Hematopoietic multipotent progenitor cell treated with erythropoietin and hydrocortisone succinate and interleukin-3 and kit ligand, for 6 days (in vitro differentiated cells): ENCODE measurements at places on chromosomes 2 and 18.

GRCh38 chr2:58047373-58047935 is 848 bp downstream of the VRK2 start:
- DNase-seq: peak; percentile 37

GRCh38 chr2:136582628-136583205 is 182.6 kb upstream of the THSD7B start:
- peak; percentile 54 for DNase-seq

GRCh38 chr2:158633261-158633660 is 161.9 kb upstream of the DAPL1 start:
- no peak for DNase-seq

DNA sequence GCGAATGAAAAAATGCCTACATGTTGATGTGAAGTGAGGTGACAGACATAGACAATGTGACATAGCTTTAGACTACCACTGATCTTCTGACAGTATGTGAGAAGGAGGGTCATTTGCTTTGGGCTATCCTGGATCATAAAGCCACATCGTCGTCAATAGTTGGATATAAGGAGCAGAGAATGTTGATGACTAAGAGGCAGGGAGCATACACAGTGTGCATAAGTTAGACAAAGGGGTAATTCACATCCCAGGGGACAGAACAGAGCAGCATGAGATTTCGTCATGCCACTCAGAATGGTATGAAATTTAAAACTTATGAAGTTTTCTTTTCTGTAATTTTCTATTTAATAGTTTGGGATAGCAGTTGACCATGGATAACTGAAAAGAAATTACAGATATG is 403.2 kb downstream of the DSC3 start:
- no peak for DNase-seq

- DNase-seq: peak; percentile 58
Observed at GRCh38 chr18:25561918-25562317, 210.0 kb upstream of the ZNF521 start.

DNA sequence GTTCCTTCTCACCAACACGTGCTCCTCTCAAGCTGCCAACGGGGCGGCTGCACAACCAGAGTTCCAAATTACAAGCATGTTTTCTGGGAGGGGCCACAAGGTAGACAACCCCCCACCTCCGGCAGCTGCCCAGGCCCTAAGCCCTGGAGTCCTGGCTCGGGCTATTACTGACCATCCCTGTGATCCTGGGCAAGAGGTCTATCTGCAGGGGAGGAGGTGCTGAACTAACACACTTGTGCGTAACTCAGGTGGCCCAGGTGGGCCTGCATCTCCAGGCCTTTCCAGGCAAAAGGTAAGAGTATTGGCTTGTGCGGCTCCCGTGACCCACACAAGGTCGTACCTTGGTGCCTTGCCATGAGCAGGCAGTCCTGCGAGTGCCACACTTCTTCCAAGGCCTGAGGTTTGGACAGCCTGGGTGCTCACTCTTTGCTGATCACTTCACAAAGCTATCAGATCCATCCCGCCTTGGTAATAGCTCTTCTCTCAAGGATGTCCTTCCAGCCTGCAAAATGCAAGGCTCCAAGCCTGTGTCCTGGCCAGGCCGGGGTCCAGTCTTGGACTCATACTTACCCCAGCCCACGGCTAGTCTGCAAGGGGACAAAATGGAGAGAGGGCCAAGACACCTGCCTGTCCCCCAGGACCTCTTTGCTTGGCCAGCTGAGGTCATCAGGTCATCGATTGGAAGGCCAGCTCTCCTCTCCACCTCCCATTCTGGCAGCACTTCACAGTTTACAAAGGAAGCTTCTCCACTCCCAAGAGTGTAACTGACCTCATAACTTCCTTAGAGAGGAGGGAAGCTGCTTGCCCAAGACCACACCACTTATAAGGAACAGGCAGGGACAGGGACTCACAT is 33.9 kb downstream of the ADRA2B start:
- DNase-seq: no peak

DNA sequence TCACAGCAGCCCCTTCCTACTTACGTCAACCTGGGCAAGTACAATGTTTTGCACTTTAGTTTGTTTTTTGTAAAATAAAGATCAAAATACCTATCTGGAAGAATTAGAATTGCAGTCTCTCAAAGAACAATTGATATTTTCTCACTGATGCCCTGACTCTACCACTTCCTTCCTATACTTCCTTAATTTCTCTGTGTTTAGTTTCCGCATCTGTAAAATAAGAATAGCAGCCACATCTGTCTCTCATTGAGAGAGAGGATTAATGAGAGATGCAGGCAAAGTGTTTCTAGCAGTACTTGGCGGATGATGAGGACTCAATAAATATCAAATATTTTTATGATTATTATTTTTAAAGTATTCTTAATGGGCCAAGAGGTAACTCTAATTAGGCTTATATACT is 122.6 kb upstream of the PIEZO2 start:
- no peak for DNase-seq

DNA sequence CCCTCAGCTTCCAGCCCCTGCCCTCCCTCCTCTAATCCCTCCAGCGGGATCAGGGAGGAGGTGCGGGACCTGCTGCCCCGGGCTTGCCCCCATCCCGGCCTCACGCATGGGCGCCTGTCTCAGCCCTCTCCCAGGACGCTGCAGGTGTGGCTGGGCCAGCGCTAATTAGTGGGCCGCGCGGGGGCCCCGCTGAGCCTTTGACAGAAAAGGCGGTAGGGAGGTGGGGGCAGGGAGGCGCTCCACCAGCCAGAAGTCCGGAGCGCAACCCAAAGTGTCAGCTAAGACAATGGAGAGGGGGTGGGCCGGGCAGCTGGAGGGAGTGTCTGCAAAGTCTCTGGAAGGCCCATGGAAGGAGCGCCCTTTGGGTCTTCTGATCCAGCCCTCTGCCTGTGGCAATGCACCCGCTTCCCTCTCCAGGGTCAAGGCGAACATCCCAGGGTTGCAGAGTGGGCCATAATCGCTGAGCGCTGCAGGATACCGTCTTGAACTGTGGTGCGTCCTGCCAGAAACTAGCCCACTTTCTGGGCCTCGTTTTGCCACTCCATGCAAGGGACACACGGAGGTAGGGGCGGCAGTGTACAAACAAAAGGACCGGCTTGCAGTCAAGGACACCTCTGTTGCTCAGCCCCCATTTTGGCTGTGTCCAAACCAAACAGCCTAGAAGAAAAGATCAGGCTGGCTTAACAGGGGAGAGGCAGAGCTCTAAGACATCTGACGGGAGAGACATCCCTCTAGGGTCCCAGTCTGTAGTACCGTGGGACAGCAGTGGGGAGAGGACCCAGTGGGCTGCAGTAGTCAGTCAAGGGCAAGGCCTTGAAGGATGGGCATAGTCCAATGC is 3.5 kb downstream of the ATP6V1B1 start:
- DNase-seq: no peak

GRCh38 chr2:18311420-18312195 is 248.8 kb downstream of the RDH14 start:
- DNase-seq: no peak

GRCh38 chr2:120403676-120404075 is 57.7 kb downstream of the INHBB start:
- no peak for DNase-seq

GRCh38 chr2:236949089-236949905 is 136.4 kb upstream of the COPS8 start:
- no peak for DNase-seq

DNA sequence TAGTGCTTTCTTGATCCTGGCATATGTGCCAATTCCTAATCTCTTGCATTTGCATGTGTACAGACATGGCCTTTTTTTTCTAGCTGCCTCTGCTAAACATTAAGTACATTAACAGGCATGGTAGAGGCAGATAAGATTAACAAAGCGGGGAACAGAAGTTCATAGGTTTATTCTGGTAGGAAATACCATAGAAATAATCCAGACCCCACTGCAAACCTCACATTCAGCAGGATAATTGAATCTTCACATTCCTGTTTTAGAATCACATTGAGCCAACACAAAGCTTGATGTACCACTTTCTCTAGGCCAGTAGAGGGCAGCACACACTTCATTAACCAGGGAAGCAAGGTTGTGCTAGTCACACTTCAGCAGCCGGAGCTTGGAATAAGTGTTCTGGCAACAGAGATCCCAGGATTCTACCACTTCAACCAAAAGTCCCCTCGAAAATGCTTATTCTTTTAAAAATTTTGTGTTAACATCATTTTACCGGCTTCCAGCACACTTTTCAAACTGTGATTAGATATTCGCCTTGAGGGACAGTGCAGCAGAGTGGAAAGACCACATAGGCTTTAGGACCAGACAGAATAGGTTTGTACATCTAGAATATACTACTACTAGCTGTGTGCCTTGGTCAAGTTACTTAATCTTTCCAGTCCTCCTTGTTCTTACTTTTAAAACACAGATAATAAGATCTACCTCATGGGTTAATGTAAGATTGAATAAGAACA is 420.2 kb upstream of the CHST9 start:
- peak; percentile 76 for DNase-seq

- DNase-seq: no peak
Observed at GRCh38 chr2:221064058-221064854, 507.8 kb downstream of the EPHA4 start.

- peak; percentile 10 for DNase-seq
Observed at GRCh38 chr2:102592601-102593000, 26.8 kb upstream of the SLC9A2 start.

GRCh38 chr2:73601780-73602179 is 40.4 kb downstream of the NAT8 start:
- no peak for DNase-seq

- DNase-seq: no peak
Observed at GRCh38 chr18:34911661-34912384, 129.4 kb upstream of the MAPRE2 start.

DNA sequence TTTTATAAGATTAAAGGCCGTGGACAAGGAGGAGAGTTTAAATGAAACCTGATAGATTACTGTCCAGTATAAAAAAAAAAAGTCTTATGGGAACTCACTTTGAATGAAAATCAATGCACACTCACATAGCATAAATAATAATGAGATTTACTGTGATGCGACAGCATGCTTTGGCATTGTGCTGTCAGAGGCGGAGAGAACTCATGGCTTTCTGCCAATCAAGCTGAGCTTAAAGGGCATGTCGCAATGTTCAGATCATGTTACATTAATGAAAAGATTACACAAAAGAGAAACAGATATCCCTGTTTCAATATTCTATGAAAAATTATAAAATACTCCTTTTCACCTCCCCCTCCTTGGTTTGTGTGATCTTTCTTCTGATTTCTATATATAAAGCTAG is 310.8 kb downstream of the ERBB4 start:
- peak; percentile 9 for DNase-seq

DNA sequence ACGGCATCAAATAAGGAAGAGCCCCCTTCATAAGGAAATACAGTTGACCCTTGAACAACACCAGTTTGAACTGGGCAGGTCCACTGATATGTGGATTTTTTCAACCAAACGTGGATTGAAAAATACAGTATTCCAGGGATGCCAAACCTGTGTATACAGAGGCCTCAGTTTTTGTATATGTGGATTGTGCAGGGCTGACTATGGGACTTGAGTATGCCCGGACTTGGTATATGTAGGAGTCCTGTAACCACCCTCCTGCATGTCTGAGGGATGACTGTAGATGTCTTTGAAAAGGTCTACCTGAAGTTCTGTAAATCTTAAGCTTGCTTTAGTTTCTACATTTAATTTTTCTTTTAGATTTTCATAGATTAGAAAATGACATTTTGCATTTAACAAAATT is 50.0 kb downstream of the EML4 start:
- no peak for DNase-seq

DNA sequence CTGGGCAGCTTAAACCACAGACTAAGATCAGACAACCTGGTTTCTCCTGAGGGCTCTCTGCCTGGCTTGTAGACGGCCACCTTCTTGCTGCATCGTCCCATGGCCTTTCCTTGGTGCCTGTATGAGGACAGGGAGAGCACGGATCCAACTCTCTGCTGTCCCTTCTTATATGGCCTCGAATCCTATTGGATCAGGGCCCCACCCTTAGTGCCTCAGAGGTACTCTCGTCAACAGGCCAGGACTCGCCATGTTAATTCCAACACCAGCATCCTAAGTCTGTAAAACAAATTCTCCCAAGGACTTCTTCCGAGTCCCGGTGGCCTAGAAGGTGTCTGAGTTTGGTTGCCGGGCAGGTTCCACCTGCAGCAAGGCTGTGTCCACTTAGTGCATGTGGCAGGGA is 40.2 kb downstream of the ATP6V1C2 start:
- DNase-seq: no peak

GRCh38 chr2:55010915-55011314 is 39.3 kb downstream of the RTN4 start:
- DNase-seq: peak; percentile 71

- no peak for DNase-seq
Observed at GRCh38 chr18:26183395-26184112, 42.7 kb upstream of the TAF4B start.

DNA sequence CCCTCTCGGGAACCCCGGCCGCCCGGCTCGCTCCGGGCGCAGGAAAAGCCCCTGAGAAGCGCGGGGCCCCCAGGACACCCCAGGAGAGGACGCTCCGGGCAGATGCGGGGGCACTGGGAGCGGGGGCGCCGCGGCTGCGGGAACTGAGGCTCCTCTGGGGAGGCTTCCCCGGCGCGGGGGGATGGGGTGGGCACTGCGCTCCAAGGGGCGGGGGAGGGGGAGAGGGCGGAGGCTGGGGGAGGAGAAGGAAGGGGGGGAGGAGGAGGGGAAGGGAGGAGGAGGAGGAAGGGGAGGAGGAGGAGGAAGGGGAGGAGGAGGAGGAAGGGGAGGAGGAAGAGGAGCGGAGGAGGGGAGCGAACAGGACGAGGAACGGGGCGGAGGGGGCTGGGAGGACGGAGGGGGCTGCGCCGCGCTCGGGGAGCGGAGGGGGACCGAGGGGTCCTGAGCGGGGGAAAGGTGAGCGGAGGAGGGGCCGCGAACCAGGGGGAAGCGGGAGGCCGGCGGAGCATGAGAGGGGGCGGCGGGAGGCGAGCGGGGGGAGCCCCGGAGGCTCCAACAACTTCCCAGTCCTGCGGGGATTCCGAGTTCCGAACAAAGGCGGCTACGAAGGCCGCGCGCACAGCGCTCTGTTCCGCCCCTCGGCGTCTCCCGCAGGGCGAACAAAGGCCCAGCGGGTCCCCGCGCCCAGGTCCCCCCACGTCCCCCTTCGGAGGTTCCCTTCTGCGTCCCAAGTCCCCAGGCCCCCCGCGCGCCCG is 742 bp downstream of the PXDN start:
- DNase-seq: no peak

DNA sequence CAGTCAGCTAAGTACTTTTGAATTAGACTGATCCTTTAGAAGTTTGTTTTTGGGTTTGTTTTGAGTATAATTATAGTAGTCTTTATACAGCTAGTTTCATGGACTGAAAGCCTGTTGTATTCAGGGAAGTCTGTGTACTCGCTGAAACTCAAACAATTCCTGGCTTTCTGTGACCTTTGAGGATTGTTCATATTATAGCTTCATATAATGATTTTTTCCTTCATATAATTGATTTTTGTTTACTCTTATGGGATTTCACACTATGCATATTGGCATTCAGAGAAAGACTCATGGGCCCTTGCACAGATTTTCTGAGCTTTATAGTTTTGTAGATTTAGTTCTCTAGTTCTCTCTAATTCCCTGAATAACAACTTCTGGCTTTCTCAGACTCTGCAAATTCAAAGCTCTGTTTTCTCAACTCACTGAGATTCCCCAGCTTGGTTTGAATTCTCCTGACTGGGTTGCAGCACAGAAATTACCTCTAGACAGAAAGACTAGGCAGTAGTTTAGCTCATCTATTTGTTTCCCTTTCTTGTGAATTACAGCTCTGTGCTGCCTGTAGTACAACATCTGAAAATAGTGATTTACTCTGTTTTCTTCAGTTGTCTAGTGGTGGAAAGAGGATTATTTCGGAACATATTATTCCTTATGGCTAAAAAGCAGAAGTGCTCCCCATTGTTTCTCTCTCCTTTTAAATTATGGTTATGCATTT is 495.9 kb upstream of the CNTNAP5 start:
- DNase-seq: no peak
